AG09319 (cell line): ENCODE measurements at places on chromosomes 3 and 15.

DNA sequence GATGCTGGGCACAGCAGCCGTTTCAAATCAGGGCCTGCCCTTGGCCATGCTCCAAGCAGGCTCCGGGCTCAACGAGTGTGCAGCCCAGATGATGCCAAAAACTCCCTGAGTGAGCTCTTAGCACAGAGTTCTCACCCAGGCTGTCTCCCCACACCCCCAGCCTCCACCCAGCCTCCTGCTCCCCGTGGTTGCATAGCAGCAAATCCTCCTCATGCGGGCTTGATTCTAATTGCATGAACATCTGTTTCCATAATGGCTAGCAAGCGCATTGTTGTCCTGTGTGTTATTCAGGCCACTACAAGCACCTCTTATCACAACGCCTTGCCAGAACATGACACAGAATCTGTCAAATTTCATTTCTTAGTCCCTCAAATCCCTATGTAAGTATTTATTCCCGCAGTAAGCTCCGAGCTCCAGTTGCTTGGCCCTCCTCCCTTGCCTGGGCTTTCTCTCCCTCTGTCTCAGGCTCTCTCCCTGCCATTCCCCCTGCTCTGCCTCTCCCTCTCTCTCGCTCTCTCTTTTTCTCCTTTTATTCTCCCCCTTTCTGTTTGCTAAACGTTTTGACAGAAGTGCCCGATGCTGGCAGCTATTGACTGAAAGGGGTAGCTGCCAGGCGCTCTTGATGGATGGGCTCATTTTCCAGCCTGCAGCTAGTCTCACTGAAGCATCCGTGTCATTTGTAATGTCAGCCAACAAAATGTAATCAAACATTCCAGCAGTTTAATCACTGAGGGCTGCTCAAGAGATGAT lies 306.5 kb downstream of the IL20RB start:
- no peak for DNase-seq

DNA sequence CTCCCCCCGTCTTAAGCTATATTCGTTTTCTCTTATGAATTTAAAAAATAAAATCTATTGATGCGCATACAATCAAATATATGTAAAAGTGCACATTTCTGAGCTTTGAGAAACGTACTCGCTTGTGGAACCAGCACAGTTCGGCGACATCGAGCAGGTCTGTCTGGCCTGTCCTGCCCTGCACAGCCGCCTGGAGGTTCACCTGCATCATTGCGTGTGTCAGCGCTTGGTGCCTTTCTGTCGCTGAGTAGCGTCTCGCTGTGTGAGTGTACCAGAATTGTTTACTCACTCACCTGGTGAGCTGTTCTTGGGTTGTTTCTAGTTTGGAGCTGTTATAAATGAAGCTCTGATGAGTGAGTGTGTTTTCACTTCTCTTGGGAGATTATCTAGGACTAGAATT lies 104.0 kb downstream of the VGLL4 start:
- DNase-seq = no peak

DNA sequence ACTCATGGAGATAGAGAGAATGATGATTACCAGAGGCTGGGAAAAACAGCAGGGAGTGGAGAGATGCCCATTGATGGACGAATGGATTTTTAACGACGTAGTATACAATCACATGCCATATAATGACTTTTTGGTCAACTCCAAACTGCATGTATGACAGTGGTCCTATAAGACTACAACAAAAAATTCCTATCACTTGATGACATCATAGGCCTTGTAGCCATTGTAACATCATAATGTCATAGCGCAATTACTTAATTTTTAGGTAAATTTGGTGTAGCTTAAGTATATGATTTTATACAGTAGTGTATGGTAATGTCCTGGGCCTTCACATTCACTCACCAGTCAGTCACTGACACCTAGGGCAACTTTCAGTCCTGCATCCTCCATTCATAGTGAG lies 264.3 kb downstream of the RAP2B start:
- DNase-seq = no peak

GRCh38 chr3:171906951-171907676 lies 64.0 kb downstream of the TMEM212 start:
- no peak for DNase-seq

DNA sequence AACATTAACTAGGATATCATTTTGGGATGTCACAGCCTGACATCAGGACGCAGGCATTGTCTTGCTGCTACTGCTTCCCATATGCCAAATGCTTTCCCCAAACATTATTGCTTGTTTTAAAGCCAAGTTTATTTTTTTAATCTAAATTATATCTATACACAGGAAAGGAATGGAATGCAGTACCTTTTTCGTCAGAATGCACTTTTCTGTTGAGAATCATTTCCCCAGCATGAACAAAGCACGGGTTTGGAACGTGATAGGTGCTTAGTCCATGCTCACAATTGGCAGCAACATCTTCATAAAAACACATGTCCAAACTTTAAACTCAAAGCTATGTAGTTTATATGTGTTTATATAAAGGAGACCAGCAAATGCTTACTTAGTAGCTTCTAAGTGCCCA lies 26.1 kb downstream of the PXK start:
- DNase-seq = no peak

DNA sequence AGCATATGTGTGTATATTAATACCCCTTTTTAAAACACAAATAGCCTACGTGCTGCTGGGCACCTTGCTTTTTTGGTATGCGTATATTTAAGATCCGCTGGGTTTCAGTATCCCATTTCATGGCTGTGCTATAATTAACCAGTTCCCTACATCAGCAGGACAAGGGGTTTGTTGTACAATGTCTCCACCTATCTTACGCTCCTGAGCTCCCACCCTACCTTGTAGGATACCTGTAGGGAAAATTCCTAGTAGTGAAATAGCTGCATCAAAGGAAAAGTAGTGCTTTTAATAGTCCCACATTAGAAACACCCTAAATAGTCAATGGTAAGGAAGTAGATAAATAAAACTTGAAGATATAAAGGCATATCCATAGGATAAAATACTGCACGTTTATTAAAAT lies 1.4 kb downstream of the MAP6D1 start:
- no peak for DNase-seq

- DNase-seq = no peak
Measured at GRCh38 chr15:60695713-60696522, 217.0 kb upstream of the ICE2 start.

GRCh38 chr3:62024882-62025281 lies 348.5 kb downstream of the FEZF2 start:
- DNase-seq = no peak

DNA sequence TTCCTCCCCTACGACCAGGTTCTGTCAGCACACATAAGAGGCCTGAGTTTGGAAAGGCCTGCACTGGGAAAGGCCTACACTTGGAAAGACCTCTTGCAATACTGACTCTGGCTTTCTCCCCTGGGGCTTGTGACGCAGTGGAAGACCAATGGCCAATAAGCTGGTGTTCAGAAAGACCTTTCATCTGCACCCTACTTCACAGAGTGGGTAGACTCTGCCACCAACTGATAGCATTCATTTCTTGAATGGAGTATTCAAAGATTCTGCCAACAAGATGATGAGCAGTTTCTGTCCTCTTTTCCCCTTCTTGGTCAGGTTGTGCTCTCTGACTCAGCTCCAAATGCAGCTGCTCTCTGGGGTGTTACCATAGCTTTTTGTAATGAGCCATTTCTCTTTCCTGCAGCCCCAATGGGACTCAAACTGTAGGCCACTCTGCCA lies 48.8 kb downstream of the TIPARP start:
- no peak for DNase-seq

- no peak for DNase-seq
Measured at GRCh38 chr3:95265129-95265528, 1202.3 kb downstream of the NSUN3 start.

DNA sequence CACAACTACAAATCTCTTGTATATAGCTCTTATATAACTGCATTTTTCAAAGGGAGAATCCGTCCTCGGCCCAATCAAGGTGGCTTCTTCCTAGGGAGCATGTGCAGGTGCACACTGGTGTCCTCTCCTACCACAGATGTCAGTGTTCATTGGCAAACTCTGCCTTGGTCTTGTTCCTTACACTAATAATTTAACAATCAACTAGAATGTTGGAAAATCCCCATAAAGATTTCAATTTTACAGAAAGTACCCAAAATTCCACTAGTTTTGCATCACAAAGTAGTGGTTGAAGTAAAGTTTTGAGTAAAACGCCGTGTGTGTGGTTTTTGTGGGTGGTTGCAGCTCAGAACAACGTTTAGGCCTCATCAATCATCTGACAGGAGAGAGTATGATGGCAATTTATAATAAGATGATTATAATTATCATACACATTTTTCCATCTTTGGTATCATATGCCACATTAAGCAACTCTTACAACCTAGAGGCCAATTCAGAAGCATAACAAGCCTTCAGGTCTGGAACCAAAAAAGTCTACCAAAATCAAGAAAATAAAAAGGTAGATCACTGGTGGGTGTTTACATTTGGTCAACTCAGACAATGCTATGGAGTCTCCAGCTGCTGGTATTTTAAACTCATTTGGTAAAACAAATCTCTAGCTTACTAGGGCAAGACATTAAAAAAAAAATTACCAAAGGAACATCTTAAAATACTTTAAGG lies 128.9 kb upstream of the BHLHE40 start:
- no peak for DNase-seq

DNA sequence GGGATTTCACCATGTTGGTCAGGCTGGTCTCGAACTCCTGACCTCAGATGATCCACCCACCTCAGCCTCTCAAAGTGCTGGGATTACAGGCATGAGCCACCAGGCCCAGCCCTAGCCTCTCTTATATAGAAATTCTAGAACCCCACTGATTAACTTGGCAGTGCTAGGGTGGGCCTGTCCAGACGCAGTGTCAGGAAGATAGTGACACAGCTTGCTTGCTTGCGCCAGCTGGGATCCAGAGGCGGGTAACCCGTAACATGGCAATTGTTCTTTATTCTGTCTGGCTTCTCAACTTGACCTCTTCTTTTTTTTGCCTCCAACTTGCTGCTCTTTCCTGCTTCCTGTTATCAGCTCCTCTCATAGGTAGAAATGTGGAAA lies 16.2 kb downstream of the CEP19 start:
- no peak for DNase-seq

DNA sequence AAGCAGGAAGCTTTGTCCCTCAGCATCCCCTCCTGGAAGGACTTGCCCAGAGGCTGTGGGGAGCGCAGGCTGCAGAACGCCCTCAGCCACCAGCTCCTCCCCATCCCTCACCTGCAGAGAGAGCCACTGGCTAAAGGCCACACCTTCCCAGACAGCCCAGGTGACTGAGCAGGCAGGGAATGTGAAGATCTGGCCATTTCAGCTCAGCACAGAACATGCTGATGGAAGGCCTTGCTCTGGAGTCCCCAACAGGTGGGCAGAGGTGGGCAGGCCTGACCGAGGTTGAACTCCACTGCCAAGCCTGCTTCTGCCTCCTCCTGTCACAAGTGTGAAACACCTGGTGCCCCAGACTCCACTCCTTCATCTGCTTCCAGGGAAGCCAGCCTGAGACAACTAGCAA lies 50.7 kb upstream of the SEC61A1 start:
- DNase-seq = no peak

DNA sequence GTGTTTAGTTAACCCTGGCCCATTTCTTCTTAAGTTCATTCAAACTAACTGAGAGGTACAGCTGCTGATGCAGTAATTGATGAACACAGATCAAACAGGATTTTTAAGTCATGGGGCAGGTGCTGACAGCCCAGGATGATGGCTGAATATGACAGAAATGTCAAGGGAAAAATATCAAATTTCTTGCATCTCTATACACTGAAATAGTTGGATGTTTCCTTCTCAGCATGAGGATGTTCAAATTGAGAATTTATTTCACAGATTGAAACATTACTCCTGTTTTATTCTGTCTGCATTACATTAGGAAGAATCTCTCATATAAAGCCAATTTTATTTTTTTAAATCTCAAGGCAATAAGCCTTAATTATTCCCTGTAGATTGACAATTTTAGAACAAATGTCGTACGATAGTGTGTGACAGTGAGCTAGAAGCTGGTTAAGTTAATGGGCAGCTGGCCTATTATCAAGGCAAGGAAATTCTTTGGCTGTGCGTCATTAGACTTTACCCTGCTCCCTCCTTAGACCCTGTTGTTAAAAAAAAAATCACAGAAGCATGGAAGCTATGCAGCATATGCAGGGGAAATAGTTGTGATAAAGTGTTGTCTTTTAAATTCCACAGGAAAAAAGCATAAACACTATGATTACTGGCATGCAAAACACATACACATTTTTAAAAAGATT lies 183.8 kb upstream of the KCNMB2 start:
- peak; percentile 82 for DNase-seq

DNA sequence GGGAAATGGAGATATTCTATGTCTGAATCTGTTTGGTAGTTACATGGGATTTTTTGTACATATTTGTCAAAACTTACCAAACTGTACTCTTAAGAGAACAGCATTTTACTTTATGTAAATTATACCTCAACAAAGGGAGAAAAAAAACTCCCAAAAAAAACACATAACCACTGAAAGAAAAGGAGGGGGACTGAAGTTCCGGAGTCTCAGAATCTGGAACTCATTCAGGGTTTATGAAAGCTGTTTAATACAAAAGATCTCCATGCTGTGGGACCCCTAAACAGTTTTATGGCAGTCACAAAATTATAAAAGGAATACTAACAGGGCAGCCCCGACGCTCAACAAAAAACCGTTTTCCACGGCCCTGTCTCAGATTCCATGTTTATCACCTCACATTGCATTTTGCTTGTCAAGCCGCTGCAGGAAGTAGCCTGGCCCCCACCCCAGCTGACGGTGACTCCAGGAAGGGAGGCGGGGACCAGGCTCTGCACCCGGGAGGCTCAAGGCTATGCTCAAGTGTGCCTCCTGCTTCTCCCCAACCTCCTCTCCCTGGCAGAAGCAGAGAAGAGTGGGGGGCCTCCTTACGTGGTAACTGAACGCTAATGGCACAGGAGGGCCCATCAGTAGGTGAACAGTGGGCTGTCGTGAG lies 29.3 kb downstream of the RFT1 start:
- no peak for DNase-seq

- no peak for DNase-seq
Measured at GRCh38 chr3:33111581-33111980, 2.2 kb upstream of the CRTAP start.

GRCh38 chr3:134850761-134851160 lies 55.7 kb downstream of the EPHB1 start:
- no peak for DNase-seq

DNA sequence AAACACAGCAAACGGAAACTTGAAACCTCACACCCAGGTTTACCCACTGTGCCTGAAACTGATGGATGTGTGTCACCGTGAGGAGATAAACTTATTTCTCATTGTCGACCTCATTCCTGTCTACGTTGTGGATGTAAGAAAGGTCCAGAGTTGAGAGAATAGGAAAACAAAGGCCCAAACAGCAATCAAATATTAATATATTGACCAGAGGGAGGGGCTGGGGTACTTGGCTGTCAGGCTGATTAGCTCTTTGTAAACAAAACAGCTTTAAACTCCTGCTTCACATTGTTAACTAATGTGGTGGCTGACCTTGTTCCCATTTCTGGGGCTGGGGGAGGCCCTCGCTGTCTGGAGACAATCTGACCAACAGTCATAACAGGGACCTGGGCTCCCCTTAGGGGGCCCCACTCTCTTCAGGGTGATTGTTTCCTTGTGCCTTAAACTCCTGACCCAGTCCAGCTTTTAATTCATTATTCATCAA lies 937.6 kb downstream of the MCTP2 start:
- no peak for DNase-seq

- DNase-seq = no peak
Measured at GRCh38 chr3:169945313-169945712, 21.3 kb upstream of the SEC62 start.
